ENCODE measurements at places on chromosomes 4 and X. TPM values are rescaled to one million over a fixed set of nuclear protein-coding genes. Genes with fewer than 3 reads are reported as not detected.

Gene CHRDL1
- not detected for total RNA-seq

Gene SSX4
- total RNA-seq: not detected

Gene IRS4
- not detected for total RNA-seq

Gene PAGE4
- total RNA-seq: not detected

Gene BEND4
- 0.37 TPM for total RNA-seq

DNA sequence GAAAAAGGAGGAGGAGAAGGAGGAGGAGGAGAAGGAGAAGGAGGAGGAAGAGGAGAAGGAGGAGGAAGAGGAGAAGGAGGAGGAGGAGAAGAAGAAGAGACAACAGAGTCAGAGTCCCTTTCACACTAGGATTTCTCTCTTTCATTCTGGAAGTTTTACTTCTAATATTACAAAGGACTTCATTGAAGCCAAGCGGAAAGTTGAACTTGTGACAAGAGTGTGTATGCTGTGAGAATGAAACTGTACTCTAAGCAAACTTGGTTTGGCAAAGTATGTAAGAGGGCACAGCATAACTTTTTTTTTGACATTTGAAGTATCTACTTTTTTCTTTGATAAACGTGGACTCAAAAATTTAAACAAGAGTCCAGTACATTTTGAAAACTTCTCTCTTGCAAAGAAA is 48.0 kb downstream of the CXCL8 start:
- DNase-seq: no peak

DNA sequence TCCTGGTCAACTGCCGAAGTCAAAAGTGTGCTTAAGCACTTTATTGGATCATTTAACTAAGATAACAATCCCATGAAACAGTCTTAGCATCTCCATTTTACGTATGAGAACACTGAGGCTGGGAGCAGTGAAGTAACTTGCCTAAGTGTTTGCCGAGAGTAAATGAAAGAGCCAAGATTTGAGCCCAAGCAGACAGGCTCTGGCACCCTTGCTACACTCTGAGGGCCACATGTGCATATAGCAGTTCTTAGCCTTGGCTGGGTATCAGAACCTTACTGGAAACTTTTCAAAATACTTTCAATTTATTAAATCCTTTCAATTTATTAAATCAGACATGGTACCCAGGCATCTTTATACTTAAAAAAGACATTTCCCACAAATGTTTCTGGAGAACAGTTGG is 225.9 kb downstream of the NR3C2 start:
- DNase-seq: no peak

- DNase-seq: no peak
Observed at GRCh38 chrX:138026211-138026610, 460.3 kb downstream of the ZIC3 start.

DNA sequence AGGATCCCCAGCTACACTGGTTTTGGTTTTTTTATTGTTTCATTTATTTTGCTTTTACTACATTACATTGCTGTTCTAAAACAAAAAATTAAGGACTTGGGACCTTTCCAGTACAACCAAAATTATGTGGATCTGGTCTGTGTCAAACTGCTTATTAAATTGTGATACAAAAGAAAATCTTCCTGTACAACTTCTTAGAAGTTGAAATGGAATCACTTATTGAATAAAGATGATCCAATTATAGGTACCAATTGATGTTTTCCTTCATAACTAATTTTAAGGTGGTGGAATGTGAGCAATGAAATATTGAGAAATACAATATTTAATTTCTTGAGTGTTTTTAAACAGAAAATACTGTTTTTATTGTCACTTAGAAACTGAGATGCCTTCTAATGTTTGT is 67.3 kb downstream of the C4orf46 start:
- no peak for DNase-seq

- DNase-seq: peak; percentile 42
Observed at GRCh38 chr4:55396308-55397125, 760 bp downstream of the TMEM165 start.

- peak; percentile 32 for DNase-seq
Observed at GRCh38 chrX:40581336-40581920, 658 bp downstream of the ATP6AP2 start.

DNA sequence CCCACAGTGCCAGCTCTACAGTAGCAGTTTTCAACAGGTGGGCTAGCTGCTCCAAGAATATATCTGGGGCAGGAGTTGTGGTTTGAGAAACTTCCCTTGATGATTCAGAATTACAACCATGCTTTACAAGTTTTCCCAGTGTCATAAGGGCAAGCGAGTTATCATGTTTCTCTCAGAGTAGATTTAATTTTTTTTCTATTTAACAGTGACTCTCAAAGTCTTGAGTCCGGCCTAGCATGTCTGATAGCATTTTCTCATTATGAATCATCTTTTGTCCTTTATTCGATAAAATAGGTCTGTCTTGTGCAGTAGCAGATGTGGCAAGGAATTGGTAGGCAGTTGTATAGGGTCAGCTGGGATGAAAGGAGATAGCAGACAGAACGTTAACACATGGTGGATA is 62.2 kb upstream of the SPANXD start:
- no peak for DNase-seq

GRCh38 chr4:88251924-88252323 is 32.4 kb downstream of the PPM1K start:
- no peak for DNase-seq

DNA sequence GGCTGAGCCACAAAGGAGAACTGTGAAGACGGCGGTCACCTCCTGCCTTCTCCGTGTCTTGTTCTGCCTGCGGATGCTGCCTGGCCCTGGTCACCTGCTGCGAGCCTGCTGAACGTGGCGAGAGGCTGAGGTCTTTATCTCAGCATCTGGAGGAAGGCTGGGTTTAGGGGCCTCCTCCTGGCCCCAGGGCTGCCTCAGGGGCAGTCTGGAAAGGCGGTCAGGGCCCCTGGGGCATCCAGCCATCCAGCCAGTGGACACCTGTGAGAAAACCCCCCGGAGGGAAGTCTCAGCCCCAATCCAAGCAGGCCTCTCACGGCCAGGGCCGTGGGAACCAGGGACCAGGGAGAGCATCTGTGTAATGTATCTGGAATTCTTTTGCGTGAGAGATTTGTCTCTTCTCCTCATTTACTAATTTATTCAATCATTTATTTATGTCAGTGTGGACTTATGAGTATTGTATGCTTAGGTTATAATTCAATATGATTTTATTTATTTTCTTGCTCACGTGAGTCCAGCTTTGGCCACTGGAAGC is 11.3 kb downstream of the PDE6B start:
- DNase-seq: no peak
